Thymus (tissue), 14 donors: ENCODE measurements at places on chromosomes 2 and 18.

GRCh38 chr18:76368976-76369375, 126.1 kb downstream of the ZNF516 start:
- DNase-seq = no peak

DNA sequence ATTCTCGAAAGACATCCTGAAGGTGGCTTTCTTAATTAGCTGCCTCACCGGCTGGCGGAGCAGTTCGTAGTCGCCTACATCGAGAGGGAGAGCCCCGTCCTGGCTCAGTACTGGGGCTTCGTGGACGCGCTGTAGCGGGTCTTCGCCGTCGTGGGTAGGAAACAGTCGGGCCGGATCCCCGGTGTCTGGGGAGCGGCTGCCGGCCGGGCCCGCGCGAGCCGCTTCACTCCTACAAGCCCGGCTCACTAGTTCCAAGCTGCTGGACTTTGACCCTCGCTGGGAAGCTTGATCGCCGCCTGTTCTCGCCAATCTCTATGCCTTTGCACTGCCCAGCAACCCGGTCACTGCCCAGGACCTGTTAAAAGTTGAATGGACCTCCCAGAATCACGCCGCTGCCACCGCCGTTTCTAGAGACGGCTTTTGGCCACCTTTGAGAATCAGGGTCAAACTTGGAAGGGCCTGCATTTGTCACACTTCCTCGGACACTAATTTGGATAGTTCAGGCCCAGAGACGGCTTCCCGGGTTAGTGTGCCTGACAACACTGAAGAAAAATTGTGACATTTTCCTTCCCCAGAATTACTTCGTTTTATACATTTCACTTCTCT, 41.4 kb upstream of the AKAIN1 start:
- DNase-seq = no peak

- no peak for DNase-seq
Measured at GRCh38 chr18:54616220-54616848, 25.3 kb downstream of the DYNAP start.

DNA sequence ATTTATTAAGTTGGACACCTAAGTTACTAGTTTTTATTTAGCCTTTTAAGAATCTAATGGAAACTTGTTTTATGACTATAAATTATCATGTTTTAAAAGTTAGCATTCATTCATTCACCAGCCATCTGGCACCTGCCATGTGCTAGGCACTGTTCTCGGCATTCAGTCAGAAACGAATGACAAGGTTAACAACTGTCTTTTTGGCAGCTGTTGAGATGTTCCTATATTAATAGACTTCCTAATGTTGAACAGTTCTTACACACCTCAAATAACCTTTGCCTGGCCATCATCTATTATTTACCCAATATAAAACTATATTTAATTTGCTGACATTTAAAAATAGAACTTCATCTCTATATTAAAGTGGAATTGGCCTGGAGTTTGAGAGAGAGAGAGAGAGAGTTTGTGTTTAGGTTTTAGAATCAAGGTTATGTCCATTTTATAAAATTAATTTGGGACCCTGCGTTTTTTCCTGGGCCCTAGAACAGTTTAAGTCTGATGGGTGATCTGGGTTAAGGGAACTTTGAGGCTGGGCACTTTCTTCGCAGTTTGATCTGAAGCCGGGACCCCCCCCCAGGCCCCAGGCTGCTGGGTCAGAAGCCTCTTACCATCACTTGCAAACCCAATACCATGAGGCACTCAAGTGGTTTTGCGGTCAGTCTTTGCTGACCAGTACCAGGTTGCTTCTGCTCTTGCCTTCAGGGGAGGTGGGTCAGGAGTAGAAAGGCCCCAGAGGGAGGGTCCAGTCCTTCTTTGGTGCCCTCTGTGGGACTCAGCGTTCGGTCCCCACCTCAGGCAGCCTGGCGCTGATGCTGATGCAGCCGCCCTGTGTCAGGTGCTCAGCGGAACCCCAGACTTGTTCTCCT, 48.3 kb upstream of the ASB1 start:
- DNase-seq = no peak

DNA sequence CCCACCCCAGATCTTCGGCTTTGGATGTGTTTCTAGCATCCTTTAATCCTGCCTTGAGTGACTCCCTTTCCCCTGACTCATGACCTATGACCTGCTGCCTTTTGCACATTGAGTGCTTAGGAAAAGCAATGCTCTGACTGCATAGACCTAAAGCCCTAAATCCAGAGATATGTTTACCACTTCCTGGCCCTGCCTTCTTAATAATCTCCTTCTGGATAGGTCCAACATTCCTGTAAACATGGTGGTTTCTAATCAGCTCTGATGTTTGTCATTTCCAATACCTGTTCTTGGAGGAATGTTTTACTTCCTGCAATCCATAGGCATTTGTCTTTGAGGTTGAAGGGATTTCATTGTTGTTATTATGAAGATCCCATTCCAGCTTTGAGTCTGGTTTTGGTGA, 2.3 kb downstream of the SLC3A1 start:
- no peak for DNase-seq

DNA sequence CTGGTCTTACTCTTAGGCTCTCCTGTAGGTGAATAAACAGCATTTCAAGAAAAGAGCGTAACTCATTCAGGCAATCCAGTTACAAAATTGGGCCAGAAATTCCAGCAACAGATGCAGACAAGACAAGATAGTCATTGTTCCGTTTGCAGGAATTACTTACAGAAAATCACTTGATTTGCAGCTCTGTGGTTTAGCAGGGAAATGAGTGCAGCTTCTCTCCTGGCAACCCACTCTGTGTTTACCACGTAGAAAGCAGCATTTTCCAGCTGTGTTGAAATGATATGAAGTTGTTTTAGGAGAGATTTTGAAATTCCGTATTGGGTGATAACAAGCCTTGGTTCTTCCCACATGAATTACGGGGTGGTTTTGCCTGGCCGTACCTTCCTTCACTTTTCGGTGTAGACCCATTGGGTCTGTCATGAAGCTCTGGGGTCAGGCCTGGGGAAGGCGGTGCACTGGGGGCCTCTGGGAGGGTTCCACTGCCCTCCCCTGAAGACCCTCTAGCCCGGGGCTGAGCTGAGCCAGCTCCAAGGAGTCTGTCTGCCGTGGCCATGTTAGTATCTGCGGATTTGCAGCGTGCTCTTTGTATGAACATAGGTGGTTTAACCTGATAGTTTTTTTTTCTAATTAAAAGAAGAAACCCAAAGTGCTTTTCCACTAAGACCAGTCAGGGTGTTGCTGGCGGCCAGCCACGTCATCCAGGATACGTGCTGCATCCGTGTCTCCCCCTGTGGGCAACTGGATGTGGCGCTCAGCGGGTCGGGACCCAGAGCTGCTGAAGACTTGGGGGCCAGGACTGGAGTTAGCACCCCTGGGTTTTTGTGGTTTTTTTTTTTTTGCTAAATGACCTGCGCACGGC, 58.9 kb upstream of the KCNG2 start:
- DNase-seq = no peak
